Stimulated activated CD8-positive, alpha-beta memory T cell treated with anti-CD3 and anti-CD28 coated beads, Interleukin-7, amount 100 ng/mL, for 4 hours (primary cell): ENCODE measurements at places on chromosomes 4 and X.

GRCh38 chrX:13754765-13755164 is 20.2 kb downstream of the OFD1 start:
- no peak for DNase-seq

DNA sequence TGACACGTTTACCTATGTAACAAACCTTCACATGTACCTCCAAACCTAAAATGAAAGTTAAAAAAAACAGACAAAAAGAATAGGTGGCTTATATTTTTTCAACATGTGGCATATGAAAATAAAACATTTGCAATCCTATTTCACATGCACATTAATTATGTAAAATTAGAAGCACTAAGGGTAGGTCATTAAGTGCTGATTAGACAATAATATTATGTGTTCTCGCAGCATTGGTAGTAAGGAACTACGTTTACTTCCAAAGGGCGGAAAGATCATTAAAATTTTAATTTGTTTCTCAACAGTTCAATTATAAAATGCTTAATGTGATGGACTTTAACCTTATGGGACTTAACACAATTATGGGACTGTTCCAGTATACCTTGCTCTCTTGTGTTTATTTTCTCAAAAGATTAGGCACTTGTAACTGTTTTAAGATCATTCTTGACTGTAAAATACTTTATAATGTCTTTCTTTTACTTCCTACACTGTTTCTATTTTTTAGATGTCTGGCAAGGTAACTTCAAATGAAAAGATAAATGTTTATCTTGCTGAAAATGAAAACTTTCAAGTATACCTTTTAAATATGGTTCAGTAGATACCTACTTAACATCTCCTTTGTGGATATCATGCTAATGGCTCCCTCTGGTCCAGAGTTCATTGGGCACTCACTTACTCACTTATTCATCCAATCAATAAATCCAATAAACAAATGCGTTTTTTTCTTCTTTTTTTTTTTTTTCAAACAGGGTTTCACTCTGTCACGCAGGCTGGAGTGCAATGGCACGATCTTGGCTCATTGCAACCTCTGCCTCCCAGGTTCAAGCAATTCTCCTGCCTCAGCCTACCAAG is 202.0 kb downstream of the ARAP2 start:
- DNase-seq = no peak

DNA sequence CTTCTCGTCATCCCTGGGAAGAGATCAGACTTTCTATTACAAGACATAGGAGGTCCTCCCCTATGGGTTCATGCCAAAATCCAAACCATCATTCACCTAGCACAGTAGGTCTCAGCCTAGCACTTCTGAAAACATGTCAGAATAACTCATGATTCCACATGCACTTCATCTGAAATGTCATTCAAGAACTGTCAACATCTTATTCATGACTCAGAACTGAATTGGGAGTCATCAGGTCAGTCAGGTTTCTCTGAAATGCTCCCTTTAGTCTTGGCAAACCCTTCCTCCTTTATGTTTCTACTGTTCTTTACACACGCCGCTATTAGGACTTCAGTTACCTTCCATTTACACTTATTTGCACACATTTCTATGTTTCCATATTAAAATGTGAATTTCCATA is 67.2 kb downstream of the ANTXR2 start:
- DNase-seq = no peak

- no peak for DNase-seq
Observed at GRCh38 chr4:172721659-172722058, 447.0 kb upstream of the GALNT7 start.

DNA sequence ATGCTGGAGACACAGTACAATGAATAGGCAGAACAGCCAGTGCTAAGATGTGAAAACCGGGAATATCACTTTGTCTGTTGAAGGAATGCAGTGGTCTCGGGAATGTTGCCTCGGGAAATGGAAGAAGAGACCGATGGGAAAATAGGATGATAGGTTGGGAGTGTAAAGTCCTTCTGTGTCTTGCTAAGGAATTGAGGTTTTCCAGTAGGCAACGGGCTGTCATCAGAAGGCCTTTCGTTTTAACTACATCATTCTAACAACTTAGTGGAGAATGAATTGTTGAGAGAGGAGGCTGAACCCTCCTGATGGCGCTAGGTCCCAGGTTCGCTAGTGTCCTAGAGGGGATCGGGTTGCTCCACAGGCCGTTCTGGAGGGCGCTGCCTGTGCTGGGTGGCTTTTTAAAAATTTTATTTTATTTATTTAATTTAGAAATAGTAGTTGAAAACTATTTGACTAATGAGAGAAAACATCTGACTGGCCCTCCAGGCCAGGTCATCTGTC is 730 bp downstream of the VBP1 start:
- DNase-seq = no peak
